ENCODE measurements at places on chromosomes 1 and 21. TPM values are rescaled to one million over a fixed set of nuclear protein-coding genes. Genes with fewer than 3 reads are reported as not detected.

Gene DISC1
- total RNA-seq = 9.9 TPM

Gene FCAMR
- not detected for total RNA-seq

Gene ASTN1
- total RNA-seq = 0.09 TPM

Gene PDE9A
- total RNA-seq = 17.0 TPM

Gene MFAP2
- 13.3 TPM for total RNA-seq

Gene LCE6A
- not detected for total RNA-seq

Gene SPRR1B
- total RNA-seq = not detected

Gene SAMD13
- total RNA-seq = 3.4 TPM

Gene NSUN4
- total RNA-seq = 28.9 TPM

Gene KIF21B
- total RNA-seq = 4.2 TPM

Gene FOXO6
- total RNA-seq = 2.9 TPM

Gene RGS1
- total RNA-seq = 86.6 TPM

Gene ZNF687
- 31.2 TPM for total RNA-seq

Gene OR2L3
- total RNA-seq = not detected

Gene BTBD8
- total RNA-seq = 3.0 TPM

Gene VPS26C
- 61.1 TPM for total RNA-seq

Gene PGLYRP4
- 1.0 TPM for total RNA-seq

Gene PLA2G2C
- 0.09 TPM for total RNA-seq

Gene OR4F29
- total RNA-seq = not detected

Gene TNFRSF9
- 0.64 TPM for total RNA-seq

Gene VSIG8
- total RNA-seq = 0.46 TPM

Gene LCE1F
- total RNA-seq = not detected

Gene RBM11
- total RNA-seq = 6.1 TPM

Gene ZNF593OS
- not detected for total RNA-seq

Gene SPATA46
- total RNA-seq = not detected

Gene MAP1LC3C
- total RNA-seq = 0.61 TPM

Gene RNU1-3
- 3,134 TPM for total RNA-seq

Gene AMPD1
- 0.34 TPM for total RNA-seq

Gene BCL10
- 26.2 TPM for total RNA-seq

Gene LRRC39
- 0.94 TPM for total RNA-seq

Gene SPATA1
- 3.9 TPM for total RNA-seq

Gene TSPEAR
- total RNA-seq = 2.1 TPM

Gene PAPPA2
- total RNA-seq = 0.46 TPM

Gene DMRTA2
- total RNA-seq = not detected

Gene OR2L13
- not detected for total RNA-seq

Gene THEM5
- not detected for total RNA-seq

Gene DLGAP3
- total RNA-seq = 0.17 TPM

Gene EYA3
- total RNA-seq = 21.8 TPM

Gene LMX1A
- total RNA-seq = not detected

Gene RIIAD1
- 17.1 TPM for total RNA-seq

Gene HSPG2
- total RNA-seq = 180 TPM

Gene CLIC6
- 63.9 TPM for total RNA-seq

Gene SIK1
- 29.9 TPM for total RNA-seq

Gene KCNJ15
- total RNA-seq = 76.4 TPM

Gene EIF4G3
- total RNA-seq = 46.5 TPM

Gene KIRREL1
- total RNA-seq = 41.8 TPM

Gene ATXN7L2
- total RNA-seq = 2.6 TPM

Gene MRPL24
- 65.4 TPM for total RNA-seq

Gene ZSWIM5
- 3.8 TPM for total RNA-seq

Gene LAMTOR2
- 71.2 TPM for total RNA-seq

Gene SLC16A4
- 12.0 TPM for total RNA-seq

Gene CD5L
- total RNA-seq = 6.1 TPM

Gene ANGPTL1
- total RNA-seq = 18.4 TPM

Gene C1orf52
- total RNA-seq = 20.9 TPM

Measured in lung (tissue), 17 donors.